ENCODE measurements at places on chromosomes 13 and 19.

DNA sequence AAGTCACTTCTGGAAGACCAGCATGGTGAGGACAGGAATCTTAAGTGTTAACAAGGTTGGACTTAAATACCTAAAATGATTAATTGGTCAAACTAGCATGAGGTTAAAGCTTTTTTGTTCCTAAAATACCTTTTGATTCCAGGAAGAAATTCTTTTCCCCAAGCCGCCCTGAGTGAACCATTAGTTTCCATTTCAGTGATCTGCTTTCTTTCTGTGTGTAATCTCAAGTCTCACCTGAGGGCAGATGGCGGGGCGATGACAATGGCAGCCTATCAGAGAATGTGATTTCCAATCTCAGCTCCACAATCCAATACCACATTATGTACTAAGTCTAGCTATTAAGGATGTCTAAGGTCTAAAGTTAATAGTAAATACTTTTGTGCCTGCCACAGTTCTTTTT lies 390.9 kb upstream of the SGCG start:
- no peak for DNase-seq

GRCh38 chr13:80348314-80348713 lies 7.4 kb upstream of the SPRY2 start:
- no peak for DNase-seq

- no peak for DNase-seq
Measured at GRCh38 chr13:31444266-31444856, 244.6 kb downstream of the B3GLCT start.

DNA sequence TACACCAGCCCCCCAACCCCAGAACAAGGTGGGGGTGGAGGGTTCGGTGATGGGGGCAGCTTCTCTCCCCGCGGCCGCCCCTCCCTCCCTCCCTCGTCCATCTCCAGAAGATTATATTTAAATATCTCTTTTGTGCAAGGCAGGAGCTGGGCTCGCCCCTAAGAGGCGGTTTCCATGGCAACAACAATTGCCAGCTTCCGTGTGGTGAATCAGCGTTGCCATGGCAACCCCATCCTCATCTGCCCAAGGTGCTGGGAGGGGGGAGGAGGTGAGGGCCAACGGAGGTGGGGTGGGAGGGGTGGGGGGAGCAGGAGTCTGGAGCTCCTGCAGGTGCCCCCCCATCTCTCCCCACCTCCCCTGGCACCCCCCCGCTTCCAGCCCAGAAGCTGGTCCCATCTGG lies 46.4 kb downstream of the CELF5 start:
- DNase-seq, result no peak

Data from prostate gland (tissue), 2 donors.